ENCODE measurements at places on chromosomes 5 and 9.

DNA sequence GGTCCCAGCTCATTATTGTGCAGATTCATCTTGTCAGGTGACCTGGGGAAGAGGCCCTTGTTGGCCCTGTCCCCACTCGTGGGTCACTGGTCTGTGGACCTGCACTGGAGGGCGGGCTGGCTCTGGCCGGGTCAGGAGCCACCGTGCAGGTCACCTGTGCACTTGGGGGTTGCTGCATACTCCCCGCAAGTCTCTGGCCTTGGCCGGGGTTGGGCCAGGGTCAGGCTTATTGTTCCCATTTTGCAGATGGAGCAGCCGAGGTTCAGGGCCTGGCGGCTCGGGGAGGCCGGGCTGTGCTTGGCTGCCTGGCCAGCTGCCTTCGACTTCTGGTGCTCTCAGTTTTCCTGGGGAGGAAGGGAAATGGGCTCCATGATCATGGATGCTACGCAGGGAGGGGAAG lies 108.3 kb upstream of the FCN2 start:
- DNase-seq, result no peak

DNA sequence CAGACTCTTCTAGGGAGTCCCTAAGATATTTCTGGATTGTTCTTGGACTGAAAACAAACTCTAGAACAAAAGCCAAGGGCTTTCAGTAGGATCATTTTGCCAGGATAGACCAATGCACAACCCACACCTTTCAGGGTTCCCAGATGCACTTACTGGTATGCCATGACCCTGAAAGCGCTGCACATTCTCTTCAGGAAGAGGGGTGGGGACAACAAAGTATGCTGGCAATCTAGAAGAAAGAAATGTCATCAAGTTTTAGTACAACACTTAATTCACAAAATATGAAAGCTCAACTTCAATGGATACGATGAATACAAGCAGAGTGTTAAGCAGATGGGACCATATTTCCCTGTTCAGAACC lies 57.2 kb downstream of the MTMR12 start:
- DNase-seq, result no peak

- no peak for DNase-seq
Measured at GRCh38 chr9:81964218-81965171, 21.2 kb downstream of the SPATA31D3 start.

DNA sequence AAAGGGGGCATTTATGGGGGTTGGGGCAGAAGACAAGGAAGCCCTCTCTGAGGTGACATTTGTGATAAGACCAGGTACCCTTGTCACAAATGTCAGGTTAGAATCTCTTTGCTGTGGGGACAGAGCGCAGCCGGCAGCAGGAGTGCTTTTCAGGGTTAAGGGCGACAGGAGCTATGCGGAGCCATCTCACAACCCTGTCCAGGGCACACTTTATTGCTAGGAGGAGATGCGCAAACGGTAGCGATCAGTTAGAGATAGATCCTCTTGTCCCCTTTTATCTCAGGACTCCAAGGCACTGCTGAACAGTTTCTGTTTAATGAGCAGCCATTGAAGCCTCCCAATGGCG lies 438 bp upstream of the LAMC3 start:
- no peak for DNase-seq

DNA sequence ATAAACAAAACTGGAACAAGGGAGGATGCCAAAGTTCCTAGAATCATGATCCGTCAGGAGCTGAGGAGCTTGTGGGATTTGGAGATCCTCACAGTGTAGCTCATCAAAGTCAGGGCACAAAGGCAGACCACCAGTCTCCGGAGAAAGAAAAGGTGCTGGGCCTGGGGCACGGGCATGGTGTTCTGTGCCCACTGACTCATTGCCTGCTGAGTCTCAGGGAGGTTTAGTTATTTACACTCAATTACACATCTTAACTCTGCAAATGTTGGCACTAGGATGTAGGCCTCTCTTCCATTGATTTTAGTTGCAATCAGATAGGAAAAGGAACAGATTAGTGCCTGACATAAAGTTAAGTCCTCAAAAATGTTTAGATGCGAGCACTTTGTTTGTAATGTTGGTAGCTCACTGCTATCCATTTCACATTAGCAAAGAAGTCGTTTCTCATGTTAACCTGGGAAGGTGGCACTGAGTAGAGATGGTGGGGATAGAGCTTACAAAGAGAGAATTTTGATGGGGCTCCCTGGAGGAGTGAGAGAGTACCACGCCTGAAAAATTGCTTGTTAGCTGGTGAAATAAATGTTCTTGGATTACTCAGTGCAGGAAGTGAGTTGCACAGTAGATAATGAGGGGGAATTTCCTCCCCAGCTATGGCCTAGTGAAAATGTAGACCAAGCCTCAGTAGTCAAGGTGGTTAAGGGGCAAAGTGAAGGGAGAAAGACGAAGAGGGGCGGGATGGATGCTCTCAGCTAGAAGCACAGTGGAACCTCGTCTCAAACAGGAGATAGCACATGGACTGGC lies 109.5 kb upstream of the CD180 start:
- no peak for DNase-seq

DNA sequence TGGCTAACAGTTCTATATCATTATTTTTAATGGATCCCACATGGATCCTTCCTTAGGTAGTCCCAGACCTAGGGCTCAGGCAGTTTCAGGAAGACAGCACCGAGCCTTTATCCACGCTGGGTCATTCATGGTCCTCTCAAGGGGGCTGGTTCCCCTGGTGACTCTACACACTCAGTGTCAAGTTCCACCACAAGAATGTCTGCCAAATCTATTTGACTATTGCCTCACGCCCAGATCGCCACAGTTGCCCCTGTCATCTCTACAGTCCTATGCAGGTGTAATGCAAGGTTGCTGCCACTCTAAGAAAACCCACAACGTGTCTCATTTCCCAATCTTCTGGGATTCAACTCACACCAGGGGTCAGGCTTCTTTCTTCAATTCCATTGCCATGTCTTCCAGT lies 8.0 kb upstream of the ZNF366 start:
- DNase-seq, result no peak

DNA sequence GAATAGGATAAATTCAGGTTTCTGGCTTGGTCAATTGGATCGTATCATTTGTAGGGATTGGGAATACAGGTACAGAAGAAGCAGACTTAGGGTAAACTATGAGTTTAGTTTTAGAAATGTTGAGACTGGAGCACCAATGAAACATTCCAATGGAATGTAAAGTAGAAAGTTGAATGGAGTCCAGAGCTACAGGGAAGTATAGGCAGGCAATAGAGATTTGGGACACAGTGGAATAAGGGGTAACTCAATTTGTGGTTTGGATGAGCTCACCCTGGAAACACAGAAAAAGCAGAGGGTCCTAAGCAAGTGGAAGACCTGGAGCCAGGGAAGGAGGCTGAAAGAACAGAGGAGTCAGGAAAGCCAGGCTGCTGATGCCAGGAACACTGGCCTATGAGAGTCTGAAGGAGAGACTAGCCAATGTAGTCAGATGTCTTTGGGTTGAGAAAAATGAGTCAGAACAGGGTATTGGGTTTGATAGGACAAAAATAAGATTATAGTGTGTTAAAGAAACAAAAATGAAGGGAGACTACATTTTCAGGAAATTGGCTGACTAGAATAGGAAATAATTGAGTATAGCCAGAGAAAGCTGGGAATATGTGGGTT lies 72.8 kb downstream of the STARD4 start:
- DNase-seq, result no peak

- DNase-seq, result no peak
Measured at GRCh38 chr9:18126831-18127498, 347.0 kb upstream of the ADAMTSL1 start.

DNA sequence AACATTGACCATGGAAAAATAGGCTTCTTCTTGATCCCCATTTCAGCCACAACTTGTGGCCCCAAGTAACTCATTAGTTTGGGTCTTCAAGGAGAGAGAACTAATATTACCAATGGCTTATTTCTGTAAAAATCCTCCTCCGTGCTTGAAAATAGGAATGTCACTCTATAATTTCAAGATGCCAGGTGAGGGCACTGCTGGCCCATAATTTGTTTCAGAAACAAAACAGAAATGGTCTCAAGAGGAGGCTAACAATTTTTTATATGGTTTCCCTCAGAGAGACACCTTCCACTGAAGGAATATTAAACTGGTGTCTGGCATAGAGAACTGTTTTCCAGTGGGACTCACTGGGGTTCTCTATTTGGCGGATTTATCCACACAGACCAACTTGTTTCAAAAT lies 437.0 kb upstream of the TRPC7 start:
- DNase-seq, result peak; percentile 44

DNA sequence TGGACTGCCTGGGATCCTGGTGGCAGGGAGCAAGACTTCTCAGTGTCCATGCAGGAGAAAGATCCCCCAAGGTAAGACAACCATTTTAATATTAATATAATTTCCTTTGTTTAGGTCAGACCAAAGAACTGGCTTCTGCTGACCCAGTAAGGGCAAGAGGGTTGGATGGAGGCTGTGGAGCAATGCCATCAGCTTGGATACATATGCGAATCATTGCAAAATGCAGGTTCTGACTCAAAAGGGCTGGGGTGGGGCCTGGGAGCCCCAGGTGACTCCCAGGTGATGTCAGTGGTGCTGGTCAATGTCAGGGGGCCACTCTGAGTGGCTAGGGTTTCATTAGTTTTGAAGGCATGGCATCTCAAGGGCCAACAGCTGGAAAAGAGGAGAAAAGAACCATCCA lies 88.9 kb upstream of the PANK3 start:
- DNase-seq, result no peak
